Vagina (tissue), 2 donors: ENCODE measurements at places on chromosomes 12 and 14.

- no peaks in the 10 kb centered on the region for H3K36me3 ChIP-seq
- peak overlapping the region; percentile 95 for H3K4me3 ChIP-seq
- peaks cover 65% of the 10 kb centered on the region for H3K4me1 ChIP-seq
Measured at GRCh38 chr14:32078023-32078857, 1.1 kb downstream of the ARHGAP5 start.

- H3K27me3 ChIP-seq: no peaks in the 10 kb centered on the region
- H3K36me3 ChIP-seq: no peaks in the 10 kb centered on the region
- H3K27ac ChIP-seq: no peak overlapping the region
- H3K4me3 ChIP-seq: no peak overlapping the region
Measured at GRCh38 chr14:90140298-90140955, 78.6 kb downstream of the KCNK13 start.

DNA sequence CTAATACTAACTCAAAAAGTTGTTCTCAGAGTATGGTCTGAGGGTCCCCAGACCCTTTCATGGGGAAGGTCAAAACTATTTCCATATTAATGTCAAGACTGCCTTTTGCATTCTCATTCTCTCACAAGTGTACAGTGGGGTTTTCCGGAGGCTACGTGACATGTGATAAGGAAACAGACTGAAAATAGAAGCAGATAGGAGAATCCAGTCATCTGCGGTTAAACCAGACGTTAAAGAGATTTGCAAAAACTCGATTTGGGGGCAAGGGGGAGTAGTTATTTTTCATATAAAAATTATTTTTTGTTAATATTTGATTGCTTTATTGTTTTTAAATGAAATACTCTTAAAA is 1.0 kb upstream of the NAP1L1 start:
- H3K4me3 ChIP-seq: peak overlapping the region; percentile 87
- no peaks in the 10 kb centered on the region for H3K27me3 ChIP-seq
- peaks cover 38% of the 10 kb centered on the region for H3K4me1 ChIP-seq
- DNase-seq: no peak

DNA sequence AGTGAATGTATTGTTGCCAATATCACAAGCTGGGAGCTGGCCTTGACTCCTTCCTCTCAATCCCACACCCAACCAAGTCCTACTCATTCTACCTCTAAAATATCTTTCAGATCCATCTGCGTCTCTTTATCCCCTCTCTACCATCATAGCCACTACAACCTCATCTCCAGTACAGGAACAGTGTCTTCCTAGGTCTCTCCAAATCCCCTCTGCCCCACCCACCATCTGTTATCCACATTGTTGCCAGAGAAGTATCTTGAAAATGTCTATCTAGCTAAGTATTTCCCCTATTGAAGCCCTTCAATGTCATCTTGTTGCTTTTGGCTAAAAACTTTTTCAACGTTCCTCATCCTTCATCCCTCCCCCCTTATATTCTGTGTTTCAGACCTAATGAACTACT is 244.7 kb downstream of the C12orf75 start:
- no peaks in the 10 kb centered on the region for H3K36me3 ChIP-seq
- H3K4me1 ChIP-seq: no peaks in the 10 kb centered on the region
- no peak overlapping the region for H3K4me3 ChIP-seq
- no peak overlapping the region for H3K27ac ChIP-seq
- H3K27me3 ChIP-seq: no peaks in the 10 kb centered on the region

DNA sequence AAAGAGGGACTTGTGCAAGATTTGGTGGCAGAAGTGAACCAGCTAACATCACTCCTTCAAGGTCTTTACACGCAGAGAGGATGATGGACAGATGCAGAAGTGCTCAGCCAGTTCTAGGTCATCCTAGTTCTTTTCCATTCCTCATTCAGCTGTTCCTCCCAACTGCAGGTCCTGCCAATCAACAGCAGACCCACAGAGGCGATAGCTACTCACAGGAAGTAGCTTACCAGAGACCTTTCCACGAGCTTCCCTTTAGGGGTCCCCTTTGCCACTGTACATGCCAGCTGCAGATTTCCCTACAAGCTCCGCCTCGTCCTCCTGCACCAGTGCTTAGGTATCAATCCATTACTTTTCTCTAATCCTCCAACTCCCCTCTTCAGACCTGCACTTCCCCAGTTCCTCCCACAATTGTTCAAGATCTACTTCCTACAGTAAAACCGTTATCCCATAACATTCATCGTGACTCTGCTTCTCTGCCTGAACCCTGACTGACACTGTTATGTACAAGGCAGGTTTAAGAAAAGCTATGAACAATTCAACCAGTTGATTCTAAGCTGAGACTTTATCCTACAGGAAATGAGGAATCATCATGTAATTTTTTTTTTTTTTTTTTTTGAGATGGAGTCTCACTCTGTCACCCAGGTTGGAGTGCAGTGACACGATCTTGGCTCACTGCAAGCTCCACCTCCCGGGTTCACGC is 22.5 kb downstream of the RECQL start:
- H3K27me3 ChIP-seq: no peaks in the 10 kb centered on the region
- no peak overlapping the region for H3K27ac ChIP-seq
- no peaks in the 10 kb centered on the region for H3K4me1 ChIP-seq
- H3K4me3 ChIP-seq: no peak overlapping the region
- DNase-seq: no peak

- no peaks in the 10 kb centered on the region for H3K27me3 ChIP-seq
- peaks cover 32% of the 10 kb centered on the region for H3K4me1 ChIP-seq
- DNase-seq: no peak
- H3K4me3 ChIP-seq: no peak overlapping the region
- H3K36me3 ChIP-seq: no peaks in the 10 kb centered on the region
- no peak overlapping the region for H3K27ac ChIP-seq
Measured at GRCh38 chr14:99211410-99211809, 60.6 kb downstream of the BCL11B start.

DNA sequence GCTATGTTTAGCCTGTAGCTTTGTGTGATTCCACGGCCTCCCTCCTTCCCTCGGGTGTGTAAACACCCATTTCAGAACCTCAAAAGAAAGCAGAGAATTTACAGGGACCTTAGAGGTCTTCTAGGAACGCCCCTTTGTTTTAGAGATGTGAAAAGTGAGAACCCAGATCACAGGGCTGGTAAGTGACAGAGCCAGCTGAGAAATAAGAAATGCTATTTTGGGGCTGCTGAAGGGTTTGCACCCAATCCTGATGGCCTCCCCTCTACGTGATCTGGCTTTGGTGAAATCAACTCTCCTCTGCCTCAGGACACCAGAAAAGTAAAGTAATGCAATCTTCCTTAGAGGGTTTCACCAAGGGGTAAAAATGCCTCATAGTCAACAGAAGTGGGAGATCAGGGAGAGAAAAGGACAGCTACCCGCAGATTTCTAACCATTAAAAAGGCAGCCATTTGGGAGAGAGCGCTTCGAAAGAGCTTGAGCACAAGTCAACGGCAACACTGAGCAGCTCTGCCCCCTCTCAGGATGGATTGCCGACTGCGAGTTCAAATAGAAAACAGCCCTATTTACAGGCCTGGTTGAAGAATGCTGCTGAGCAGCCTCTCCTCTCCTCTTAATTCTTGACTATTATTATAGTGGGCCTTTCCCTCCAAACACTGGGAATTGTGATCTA is 78.5 kb upstream of the RASSF3 start:
- no peak overlapping the region for H3K27ac ChIP-seq
- no peak overlapping the region for H3K4me3 ChIP-seq
- no peak for DNase-seq

- DNase-seq: no peak
- no peak overlapping the region for H3K27ac ChIP-seq
- H3K4me1 ChIP-seq: no peaks in the 10 kb centered on the region
- H3K36me3 ChIP-seq: no peaks in the 10 kb centered on the region
- no peaks in the 10 kb centered on the region for H3K27me3 ChIP-seq
Measured at GRCh38 chr12:126773012-126773411, 1494.0 kb upstream of the TMEM132C start.

- no peaks in the 10 kb centered on the region for H3K36me3 ChIP-seq
- H3K27ac ChIP-seq: no peak overlapping the region
- no peak for DNase-seq
- peaks cover 49% of the 10 kb centered on the region for H3K4me1 ChIP-seq
- H3K4me3 ChIP-seq: no peak overlapping the region
Measured at GRCh38 chr14:69699748-69700303, 67.1 kb upstream of the SRSF5 start.

GRCh38 chr14:91834571-91834970 is 32.8 kb downstream of the TC2N start:
- no peak for DNase-seq
- H3K4me1 ChIP-seq: peaks cover 29% of the 10 kb centered on the region
- H3K4me3 ChIP-seq: no peak overlapping the region
- no peaks in the 10 kb centered on the region for H3K36me3 ChIP-seq
- no peaks in the 10 kb centered on the region for H3K27me3 ChIP-seq

GRCh38 chr12:18427520-18427919 is 166.2 kb downstream of the PIK3C2G start:
- no peak for DNase-seq
- H3K27ac ChIP-seq: no peak overlapping the region
- no peak overlapping the region for H3K4me3 ChIP-seq
- H3K4me1 ChIP-seq: peaks cover 14% of the 10 kb centered on the region
- H3K27me3 ChIP-seq: no peaks in the 10 kb centered on the region
- H3K36me3 ChIP-seq: no peaks in the 10 kb centered on the region

- no peaks in the 10 kb centered on the region for H3K36me3 ChIP-seq
- no peak overlapping the region for H3K27ac ChIP-seq
- H3K27me3 ChIP-seq: no peaks in the 10 kb centered on the region
- H3K4me1 ChIP-seq: no peaks in the 10 kb centered on the region
- no peak overlapping the region for H3K4me3 ChIP-seq
Measured at GRCh38 chr12:18827913-18828312, 90.0 kb downstream of the CAPZA3 start.

DNA sequence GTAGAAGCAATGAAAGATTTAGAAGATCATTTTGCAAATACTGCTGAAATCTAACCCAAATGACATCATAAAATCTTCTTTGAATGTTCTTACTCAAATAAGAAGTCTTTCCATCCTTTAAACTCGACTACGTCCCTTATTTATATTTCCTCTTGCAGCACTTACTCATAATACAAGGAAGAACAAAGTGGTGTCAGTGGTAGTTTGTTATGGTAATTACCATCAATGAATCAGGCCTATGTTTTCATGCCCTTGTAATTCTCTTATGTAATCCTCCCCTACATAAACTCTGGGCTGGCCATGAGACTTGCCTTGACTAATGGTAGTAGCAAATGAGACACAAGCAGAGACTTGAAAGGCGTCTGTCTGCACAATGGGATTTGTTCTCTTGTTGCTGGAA is 17.0 kb downstream of the EEA1 start:
- H3K36me3 ChIP-seq: no peaks in the 10 kb centered on the region
- no peaks in the 10 kb centered on the region for H3K27me3 ChIP-seq
- H3K27ac ChIP-seq: no peak overlapping the region
- peaks cover 40% of the 10 kb centered on the region for H3K4me1 ChIP-seq
